ENCODE measurements at places on chromosomes 7 and 10. TPM values are rescaled to one million over a fixed set of nuclear protein-coding genes. Genes with fewer than 3 reads are reported as not detected.

PARD3 gene
- 34.4 TPM for polyA plus RNA-seq

CUX1 gene
- polyA plus RNA-seq, result 33.8 TPM

SEMA3E gene
- polyA plus RNA-seq, result 0.06 TPM

MBL2 gene
- polyA plus RNA-seq, result not detected

FFAR4 gene
- not detected for polyA plus RNA-seq

DNAH11 gene
- not detected for polyA plus RNA-seq

ZNF438 gene
- polyA plus RNA-seq, result 4.4 TPM

SLC35G1 gene
- 7.0 TPM for polyA plus RNA-seq

OR2A5 gene
- not detected for polyA plus RNA-seq

ACHE gene
- polyA plus RNA-seq, result 0.35 TPM

LIPF gene
- polyA plus RNA-seq, result not detected

AZGP1 gene
- polyA plus RNA-seq, result not detected

ABCB1 gene
- polyA plus RNA-seq, result 2.9 TPM

All from AG04450 (cell line).